Left lung (tissue), 14 donors: ENCODE measurements at places on chromosomes 3 and 15. TPM values are rescaled to one million over a fixed set of nuclear protein-coding genes. Genes with fewer than 3 reads are reported as not detected.

Gene TBC1D5
- polyA plus RNA-seq, result 53.0 TPM

Gene GABRR3
- 0.10 TPM for polyA plus RNA-seq

Gene UBE2Q2
- polyA plus RNA-seq, result 52.2 TPM

Gene BSN
- 1.1 TPM for polyA plus RNA-seq

Gene ASB14
- 1.7 TPM for polyA plus RNA-seq

Gene TIGIT
- polyA plus RNA-seq, result 0.17 TPM

Gene MNS1
- 14.4 TPM for polyA plus RNA-seq

Gene IQCF5
- polyA plus RNA-seq, result not detected

Gene MUSTN1
- 0.66 TPM for polyA plus RNA-seq

Gene DPPA4
- polyA plus RNA-seq, result 2.1 TPM

Gene CADM2
- 2.3 TPM for polyA plus RNA-seq

Gene USF3
- polyA plus RNA-seq, result 15.4 TPM

Gene CLDN1
- 2.3 TPM for polyA plus RNA-seq

Gene GABRB3
- polyA plus RNA-seq, result 2.3 TPM

Gene PIGB
- polyA plus RNA-seq, result 21.8 TPM

Gene C15orf62
- polyA plus RNA-seq, result 3.5 TPM

Gene INSYN1
- polyA plus RNA-seq, result 40.7 TPM

Gene RLBP1
- not detected for polyA plus RNA-seq

Gene PLCH1
- polyA plus RNA-seq, result 25.5 TPM
